Glomerular endothelial cell (primary cell): ENCODE measurements at places on chromosomes 13 and 19.

- no peak for DNase-seq
These were observed 52.1 kb upstream of the USPL1 start for GRCh38 chr13:30565658-30566057.

GRCh38 chr19:35308910-35309309 lies 16.9 kb downstream of the MAG start:
- no peak for DNase-seq

DNA sequence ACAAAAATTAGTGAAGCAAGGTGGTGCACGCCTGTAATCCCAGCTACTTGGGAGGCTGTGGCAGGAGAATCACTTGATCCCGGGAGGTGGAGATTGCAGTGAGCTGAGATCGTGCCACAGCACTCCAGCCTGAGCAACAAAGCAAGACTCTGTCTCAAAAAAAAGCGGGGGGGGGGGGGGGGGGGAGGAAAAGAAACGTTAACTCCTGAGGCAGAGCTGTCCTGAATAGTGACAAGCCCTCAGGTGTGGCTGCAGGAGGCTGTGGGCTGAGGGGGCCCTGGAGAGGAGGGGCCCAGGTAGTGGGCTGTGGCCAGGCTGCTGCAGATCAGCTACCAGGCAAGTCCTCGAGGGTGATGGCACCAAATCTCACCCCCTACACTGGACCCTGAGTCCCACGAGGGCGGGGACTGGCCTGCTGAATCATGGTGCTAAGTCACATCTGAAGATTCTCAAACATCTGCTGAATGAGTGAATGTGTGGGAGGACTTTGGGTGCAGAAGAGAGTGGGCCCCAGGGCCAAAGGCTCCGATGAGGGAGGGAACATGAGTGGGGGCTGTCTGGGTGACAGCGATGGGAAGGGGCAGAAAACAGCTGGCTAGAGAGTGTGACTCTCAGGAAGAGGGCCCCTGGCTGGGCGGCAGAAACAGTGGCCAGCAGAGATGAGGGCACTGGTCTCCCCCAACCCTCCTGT lies 24.6 kb upstream of the ATP1A3 start:
- DNase-seq = no peak

- DNase-seq = no peak
These were observed 8.9 kb upstream of the FARP1 start for GRCh38 chr13:98133946-98134345.

GRCh38 chr13:32381539-32381938 lies 46.4 kb downstream of the N4BP2L1 start:
- DNase-seq = no peak
